ENCODE measurements at places on chromosomes 5 and 9.

DNA sequence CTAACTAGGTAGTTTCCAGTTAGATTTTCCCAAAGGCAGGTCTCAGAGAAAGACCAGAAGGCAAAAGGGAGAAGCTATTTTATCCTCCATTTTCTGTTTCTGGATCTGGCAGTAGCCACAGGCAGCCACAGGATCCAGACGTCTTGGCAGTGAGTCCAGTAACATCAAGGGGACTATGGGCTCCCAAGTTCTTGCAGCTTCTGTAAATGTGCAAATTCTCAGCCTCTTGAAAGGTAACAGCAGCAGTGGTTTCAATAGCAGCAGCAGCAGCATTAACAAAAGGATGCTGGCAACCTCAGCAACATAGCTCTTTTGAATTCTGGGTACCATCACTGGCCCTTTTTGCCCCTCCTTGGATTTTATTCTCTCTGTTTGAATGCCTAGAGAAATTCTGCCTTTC, 27.1 kb upstream of the IL33 start:
- DNase-seq: no peak

GRCh38 chr5:96236051-96236450, 197.0 kb downstream of the PCSK1 start:
- DNase-seq: no peak

- DNase-seq: no peak
Observed at GRCh38 chr5:31911291-31912265, 262.5 kb downstream of the GOLPH3 start.

DNA sequence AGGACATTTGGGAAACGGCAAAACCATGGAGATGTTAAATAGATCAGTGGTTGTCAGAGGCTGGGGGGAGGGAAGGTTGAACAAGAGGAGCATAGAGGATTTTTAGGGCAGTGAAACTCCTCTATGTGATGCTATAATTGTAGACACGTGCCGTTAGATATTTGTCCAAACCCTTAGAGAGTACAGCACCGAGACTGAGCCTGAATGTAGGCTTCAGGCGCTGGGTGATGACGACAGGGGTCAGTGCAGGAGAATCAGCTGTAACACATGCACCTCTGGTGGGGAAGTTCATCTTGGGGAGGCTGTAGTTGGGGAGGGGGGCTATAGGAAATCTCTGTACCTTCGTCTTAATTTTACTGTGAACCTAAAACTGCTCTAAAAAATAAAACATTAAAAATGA, 22.2 kb upstream of the CLPTM1L start:
- DNase-seq: no peak

All from GM04503 (cell line).